Posterior vena cava (tissue), 2 donors: ENCODE measurements at places on chromosomes 11 and 22.

DNA sequence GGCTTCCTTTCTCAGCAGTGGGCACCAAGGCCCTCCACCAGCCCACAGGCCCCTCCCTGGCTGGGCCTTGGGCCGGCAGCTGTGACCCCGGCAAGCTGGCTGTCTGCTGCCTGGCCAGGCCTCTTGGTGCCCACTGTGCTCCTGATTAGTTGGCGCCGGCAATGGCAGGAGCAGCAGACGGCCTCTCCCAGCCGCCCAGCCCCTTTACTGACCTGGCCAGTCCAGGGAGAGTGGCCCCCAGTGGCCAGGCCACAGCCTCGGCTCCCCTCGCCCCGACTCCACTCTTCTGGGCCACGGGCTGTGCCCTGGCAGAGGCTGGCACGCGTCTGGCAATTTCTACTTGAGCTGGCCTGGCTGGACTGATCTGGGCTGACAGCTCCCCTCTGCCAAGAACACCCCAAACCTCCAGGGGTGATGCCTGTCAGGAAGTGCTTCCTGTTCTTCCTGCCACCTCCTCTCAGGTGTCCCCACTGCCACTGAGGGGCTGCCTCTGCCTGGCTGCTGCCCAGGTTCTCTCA, 58.1 kb downstream of the CACNA1I start:
- DNase-seq, result no peak

DNA sequence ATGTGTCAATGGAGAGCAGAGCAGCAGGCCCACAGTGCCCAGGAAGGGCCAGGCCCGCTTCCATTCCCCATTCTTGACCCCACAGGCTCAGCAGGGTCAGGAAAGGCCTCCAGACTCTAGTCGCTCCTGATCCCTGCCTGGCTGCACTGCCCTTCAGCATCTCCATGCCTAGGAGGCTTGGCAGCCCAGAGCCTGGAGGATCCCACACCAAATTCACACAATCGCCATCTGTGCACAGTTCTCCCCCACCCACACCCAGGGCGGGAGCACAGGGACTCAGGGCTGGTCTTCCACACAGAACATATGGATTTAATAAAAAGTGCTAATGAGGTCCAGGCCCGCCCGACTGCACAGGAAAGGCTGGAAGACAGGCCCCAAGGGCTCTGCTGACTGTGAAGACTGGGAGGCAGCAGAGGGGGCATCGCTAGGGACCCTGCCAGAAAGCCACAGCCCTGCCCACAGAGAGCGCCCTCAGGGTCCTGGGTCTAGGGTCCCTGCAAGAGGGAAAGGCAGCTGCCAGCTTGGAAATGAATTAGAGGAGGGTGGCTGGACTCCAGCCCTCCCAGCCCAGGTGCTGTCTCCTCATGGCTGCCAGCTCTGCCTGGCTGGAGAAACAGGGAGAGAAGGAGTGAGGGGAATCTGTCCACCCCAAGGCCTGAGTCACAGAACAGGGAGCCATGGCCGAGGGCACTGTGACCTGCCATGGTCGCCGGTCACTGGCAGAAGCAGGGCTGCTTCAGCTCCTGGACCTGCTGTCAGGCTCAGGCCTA, 39.7 kb downstream of the DKK3 start:
- DNase-seq, result peak; percentile 79

DNA sequence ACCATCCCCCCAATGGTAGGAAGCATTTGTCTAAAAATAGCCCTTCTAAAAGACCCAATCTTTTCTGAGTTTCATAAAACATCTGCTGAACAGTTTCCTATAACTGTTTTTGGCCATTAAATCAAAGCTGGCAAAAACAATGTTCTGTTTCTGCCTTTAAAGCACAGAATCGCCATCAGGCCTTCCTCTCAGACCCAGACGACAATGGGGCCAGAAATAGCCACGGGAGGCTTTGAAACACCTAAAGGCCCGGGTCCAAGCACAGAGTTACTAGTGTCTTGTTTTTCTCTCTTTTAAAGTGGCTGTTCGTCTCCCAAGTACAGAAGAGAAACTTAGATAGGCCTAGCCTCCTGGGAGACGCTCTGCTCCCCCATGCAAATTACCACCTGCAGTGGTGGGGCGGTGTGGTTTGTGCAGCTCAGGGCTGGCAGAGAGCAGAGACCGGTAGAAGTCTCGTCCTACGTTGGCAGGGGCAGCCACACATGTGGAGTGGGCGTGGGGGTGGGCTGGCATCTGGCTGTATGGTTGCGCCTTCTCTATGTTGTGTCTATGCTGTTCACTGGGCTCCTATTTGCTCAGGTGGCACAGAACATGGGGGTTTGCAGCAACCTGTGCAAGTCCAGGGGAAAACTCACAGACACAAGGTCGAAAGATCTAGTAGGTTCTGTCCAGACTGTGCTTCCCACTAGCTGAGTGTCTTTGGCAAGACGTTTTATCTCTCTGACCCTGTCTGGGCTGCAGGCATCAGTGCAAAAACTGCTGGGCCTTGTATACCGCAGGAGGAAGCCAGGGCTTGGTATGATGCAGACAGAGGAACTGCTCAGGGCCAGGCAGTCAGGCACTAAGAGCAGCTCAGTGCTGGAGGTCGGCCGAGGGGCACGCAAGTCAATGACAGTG, 23.6 kb upstream of the ETS1 start:
- DNase-seq, result no peak

- peak; percentile 95 for DNase-seq
Measured at GRCh38 chr11:68297812-68298658, 14.4 kb upstream of the LRP5 start.

DNA sequence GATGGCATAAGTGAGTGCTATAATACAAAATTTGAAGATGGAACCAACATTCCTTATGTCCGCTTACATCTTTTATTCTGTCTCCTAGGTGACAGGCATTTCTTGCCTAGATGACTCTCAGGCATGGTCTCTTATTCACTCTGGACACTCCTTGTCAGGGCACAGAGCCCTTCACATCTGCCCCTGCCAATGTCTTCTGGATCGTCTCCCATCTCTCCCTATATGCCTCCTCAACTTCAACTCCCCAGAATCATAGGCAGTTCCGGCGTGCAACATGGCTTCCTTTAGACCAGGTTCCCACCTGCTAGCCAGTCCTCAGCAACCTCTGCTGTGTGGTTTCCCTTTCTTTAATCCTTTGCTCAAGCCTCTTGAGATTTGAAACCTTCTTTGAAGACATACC, 300.9 kb downstream of the TENM4 start:
- no peak for DNase-seq

DNA sequence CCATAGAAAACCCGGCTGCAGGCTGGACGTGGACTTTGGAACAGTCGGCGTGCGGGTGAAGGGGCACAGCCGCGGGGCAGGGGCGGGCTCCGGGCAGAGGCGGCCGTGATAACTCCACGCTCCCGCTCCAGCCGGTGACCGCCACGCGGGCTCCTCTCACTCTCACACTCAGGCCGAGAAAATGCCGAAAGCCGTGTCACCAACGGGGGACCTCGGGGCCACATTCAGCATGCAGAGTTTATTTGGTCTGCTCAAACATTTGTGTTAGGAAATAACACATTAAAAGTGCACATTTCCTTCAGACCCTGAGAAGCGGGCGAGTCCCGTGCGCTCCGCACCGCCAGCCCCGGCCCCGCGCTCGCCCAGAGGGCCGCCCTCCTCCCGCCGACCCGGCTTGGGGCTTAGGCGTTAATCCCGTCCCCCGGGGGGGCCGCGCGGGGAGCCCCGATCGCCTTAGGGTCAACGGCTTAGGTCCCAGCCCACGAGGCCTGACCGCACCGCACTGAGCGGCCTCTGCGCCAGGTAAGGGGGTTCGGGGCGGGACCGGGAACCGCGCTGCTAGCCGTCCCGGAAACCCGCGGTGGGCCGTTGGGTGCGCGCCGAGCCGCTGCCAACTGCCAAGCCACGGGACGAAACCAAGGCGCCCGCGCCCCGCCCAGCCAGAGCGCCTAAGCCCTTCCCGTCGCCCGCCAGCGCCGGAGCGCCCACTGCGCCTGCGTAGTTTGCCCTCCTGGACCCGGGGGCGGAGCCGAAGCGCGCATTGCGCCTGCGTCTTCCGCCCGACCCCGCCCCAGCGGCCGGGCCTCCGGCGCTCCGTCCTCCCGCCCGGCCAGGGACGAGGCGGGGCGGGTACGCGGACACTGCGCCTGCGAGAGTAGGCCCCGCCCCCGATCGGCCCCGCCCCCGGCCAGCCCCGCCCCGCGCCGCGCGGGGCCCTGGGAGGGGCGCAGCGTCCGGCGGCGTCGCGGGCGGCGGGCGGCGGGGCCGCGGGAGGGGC, at the start of gene ZBED4:
ZBED4 (plus strand) TSS at position 947 of the 997 bp plus-strand sequence. CDS start 29,819 bp downstream, outside the sequence.
- peak; percentile 100 for DNase-seq

- no peak for DNase-seq
Measured at GRCh38 chr22:36610056-36610455, 81.1 kb upstream of the EIF3D start.

DNA sequence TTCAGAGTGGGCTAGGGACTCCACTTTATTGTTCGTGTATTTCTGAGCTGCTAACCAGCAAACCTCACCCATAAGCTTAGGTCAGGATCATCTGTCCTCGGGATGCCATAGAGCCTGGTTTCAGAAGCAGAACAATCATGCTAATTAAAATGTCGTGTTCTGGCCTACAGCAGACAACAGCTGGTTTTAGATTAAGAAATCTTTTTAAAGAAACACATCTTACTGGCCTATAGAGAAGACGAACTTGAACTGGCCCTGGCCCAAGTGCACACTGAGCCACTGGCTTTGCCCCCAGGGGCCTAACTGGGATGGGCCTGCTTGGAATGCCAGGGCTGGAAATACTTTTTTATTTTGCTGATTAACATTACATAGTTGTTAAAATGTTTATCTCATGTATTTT, 63.2 kb downstream of the ALX4 start:
- peak; percentile 80 for DNase-seq

DNA sequence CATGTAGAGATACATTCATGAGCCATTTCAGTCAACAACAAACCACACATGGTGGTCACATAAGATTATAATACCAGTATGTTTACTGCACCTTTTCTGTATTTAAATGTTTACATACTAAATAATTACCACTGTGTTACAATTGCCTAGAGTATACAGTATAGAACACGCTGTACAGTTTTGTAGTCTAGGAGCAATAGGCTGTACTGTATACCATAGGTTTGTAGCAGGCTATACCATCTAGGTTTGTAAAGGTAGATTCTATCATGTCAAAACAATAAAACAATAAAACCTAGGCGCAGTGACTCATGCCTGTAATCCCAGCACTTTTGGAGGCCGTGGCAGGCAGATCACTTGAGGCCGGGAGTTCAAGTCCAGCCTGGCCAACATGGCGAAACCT, 1.1 kb downstream of the TRIM48 start:
- DNase-seq, result no peak

DNA sequence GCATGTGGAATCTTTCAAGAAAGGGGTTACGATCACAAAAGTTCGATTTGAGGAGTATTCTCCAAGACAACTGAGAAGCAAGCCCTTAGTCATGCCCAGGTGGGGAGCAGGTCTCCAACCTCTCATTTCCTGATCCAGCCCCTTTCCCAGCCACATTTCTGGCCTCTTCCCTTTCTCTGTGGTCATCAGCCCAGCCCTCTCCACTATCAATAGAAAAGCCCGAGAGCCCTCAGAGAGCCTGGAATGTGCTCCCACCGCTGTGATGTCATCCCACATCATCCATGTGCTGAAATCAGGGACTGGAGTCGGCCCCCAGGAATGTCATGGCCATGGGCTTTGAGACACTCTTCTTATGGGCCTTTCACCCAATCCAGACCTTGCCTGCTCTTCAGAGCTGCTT, 62.6 kb downstream of the KCNJ1 start:
- DNase-seq, result no peak

- peak; percentile 89 for DNase-seq
Measured at GRCh38 chr22:21657360-21658032, 8.3 kb upstream of the PPIL2 start.

- DNase-seq, result no peak
Measured at GRCh38 chr11:79189055-79189454, 251.8 kb downstream of the TENM4 start.

DNA sequence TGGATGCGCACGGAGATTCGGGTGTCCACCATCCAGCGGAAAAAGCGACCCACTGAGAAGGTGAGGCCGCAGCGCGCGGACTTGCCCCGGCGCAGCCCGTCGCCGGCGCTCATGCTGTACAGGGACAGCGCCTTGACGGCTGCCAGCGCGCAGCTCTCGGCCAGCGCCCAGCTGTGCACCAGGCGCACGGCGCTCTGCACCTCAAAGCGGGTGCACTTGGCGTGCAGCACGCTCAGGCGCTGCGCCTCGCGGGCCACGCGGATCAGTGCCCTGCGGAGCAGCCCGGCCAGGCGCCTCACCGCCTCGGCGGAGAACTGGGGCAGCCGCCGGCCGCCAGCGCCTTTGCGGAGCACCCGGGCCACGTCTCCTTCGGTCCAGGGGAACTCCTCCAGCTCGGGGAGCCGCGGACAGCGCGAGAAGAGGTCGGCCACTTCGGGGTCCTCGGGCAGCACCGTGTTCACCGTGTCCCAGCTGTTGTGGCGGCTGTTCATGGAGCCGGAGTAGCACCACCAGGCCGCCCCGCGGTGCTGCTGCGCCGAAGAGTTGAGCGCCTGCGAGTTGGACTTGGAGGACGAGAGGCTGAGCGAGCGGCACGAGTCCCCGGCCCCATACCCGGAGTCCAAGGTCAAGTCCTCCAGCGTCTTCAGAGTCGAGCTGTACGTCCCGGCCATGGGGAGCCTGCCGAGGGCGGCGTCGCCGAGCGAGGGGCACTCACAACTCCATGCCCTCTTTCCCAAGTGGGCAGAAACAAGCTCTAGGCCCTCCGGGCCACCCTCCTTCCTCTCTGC, 703 bp downstream of the ABTB2 start:
- peak; percentile 91 for DNase-seq

GRCh38 chr22:45290410-45290936, 5.7 kb downstream of the UPK3A start:
- no peak for DNase-seq

GRCh38 chr11:9765320-9766101, 101.6 kb downstream of the SWAP70 start:
- DNase-seq, result no peak

DNA sequence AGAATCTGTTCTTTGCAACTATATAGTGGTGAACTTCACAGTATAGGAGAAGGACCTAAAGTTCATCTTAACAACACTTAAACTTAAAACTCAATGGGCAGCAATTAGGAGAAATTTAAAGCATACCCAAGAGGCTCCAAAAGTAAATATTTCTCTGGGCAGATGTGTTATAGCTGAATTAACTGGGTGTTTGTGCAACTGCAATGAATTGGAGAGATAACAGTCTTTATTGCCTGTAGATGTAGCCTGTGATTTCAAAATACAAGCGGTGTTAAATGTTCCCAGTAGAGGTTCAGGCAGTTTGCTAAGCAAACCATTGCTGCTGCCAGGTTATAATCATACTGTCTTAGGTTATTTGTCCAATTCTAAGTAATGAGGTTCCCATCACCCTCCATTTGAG, 294.1 kb upstream of the MTNR1B start:
- DNase-seq, result no peak

GRCh38 chr22:39743935-39744334, 149.6 kb downstream of the ENTHD1 start:
- no peak for DNase-seq
